ENCODE measurements at places on chromosomes 16 and 17.

- no peak for DNase-seq
Measured at GRCh38 chr17:72087876-72088275, 32.9 kb upstream of the SOX9 start.

GRCh38 chr16:89738538-89739317 lies 17.4 kb downstream of the ZNF276 start:
- no peak for DNase-seq

DNA sequence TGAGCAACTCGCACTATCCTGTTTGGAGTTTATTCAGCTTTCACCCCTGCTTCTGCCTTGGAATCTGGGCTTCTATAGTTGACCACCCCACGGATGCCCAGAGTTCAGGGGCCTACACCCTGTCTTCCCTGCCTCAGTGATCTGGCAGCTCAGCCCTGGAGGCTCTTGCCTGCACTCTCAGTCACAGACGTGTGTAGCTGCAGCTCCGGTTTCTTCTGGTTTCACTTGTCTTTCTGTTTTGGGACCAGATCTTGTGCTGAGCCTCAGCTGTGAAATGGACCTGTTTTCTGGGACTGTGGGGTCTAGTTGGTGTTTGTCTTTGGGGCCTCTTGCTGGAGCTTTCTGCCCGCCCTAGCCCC lies 5.8 kb downstream of the GPT2 start:
- DNase-seq: no peak

GRCh38 chr17:36600936-36601302 lies 464 bp upstream of the MRM1 start:
- no peak for DNase-seq

- DNase-seq: no peak
Measured at GRCh38 chr17:30579610-30580315, 102.6 kb downstream of the GOSR1 start.

DNA sequence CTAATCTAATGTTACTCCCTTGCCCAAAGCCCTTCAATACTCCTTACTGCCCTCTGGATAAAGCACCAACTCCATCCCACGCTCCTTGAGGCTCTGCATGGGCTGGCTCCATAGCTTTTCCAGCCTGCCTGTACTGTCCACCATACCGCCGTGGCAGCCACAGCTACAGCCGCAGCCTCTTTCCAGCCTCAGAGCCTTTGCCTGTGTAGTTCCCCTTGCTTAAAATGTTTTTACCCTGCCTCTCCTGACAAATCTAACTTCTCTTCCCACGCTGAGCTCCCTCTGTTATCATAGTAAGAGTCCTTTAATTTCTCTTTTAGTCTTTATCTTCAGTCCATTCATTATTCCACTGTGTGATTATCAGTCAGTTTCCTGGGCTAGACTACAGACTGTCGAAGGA lies 22.0 kb downstream of the TEX14 start:
- no peak for DNase-seq

DNA sequence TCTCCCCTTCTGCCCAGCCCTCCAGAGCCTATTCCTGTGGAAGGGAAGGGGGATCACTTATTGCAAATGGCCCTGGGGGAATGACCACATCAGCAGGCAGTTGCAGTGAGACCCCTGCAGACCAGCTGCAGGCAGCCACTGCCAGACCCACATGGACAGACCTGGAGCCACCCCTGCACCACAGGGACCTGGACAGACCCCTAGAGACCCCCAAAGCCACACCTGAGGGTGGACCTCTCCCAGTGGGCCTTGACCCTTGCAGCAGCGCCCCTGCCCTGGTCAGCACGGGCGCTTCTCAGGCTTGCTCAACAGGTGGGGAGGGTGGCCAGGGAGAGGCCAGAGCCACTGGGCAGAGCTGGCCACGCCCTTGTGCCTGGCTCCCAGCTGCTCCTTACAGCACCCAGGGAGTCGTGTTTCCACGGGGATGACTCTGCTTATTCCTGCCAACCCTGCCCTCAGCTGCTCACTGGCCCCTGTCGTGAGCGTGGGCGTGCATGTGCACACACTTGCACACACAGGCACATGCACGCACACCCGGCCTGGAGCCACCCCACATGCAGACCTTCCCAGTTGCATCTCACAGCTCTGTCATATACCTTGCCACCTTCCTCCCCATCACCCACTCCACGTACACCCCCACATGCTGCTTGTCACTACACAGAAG lies 1.3 kb upstream of the SCN4A start:
- no peak for DNase-seq

GRCh38 chr17:33057564-33057963 lies 65.9 kb downstream of the SPACA3 start:
- DNase-seq: no peak

DNA sequence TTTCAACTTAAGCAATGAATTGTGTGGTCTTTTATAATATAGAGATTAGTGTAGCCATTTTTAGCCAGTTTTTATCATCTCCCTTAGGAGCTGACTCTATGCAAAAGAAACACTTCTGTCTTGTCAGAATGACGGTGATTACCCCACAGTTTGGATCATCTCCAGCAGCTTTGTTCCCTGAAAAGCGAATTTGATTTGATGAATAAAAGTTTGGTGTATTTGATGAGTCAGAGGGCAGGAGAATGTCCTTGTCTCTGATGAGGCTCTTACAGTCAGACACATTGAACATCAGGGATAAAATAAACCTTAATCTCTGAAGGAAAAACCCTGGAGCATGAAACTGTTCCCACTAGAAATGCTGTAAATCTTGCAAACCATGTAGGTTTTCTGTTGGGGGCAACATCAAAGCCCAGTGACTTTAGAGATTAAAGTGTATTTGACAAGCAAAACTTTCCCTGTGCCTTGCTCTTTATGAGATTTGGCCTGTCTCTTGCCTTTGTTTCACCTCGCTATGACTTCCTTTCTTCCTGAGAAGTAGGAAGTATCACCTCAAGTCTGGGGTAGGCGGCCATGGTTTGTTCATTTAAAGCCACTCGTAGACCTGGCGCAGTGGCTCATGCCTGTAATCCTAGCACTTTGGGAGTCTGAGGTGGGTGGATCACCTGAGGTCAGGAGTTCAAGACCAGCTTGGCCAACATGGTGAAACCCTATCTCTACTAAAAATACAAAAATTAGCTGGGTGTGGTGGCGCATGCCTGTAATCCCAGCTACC lies 209.3 kb downstream of the FTO start:
- DNase-seq: peak; percentile 20

GRCh38 chr16:54282202-54282927 lies 4.2 kb downstream of the IRX3 start:
- peak; percentile 37 for DNase-seq

- DNase-seq: no peak
Measured at GRCh38 chr17:77827039-77827438, 131.5 kb upstream of the TNRC6C start.

GRCh38 chr17:73284906-73285602 lies 23.4 kb upstream of the CPSF4L start:
- DNase-seq: no peak

GRCh38 chr17:76714822-76715495 lies 4.2 kb upstream of the MXRA7 start:
- DNase-seq: peak; percentile 73

- no peak for DNase-seq
Measured at GRCh38 chr17:59492091-59492451, 73.3 kb upstream of the DHX40 start.

DNA sequence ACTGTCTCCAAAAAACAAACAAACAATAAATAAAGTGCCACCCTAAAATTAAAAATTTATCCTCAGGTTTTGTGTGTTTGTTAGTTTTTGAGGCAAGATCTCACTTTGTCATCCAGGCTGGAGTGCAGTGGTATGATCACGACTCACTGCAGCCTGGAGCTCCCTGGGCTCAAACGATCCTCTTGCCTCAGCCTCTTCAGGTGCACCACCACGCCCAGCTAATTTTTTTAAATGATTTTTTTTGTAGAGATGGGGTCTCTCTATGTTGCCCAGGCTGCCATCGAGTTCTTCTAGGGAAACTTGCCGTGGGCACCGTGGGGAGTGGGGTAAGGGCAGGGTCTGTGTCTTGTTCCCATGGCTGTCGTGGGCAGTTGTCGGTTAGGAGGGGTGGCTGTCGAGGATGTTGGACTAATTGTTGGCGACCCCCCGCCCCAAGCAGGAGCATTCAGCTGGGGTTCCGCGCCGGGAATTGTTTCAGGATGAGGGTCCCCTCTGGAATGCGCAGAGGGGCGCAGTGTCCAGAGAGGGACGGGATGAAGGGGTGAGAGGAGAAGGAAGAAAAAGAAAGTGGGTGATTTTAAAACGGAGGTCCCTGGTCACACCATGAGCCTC lies 1.1 kb upstream of the RNF213 start:
- DNase-seq: no peak

- DNase-seq: peak; percentile 33
Measured at GRCh38 chr17:34519282-34519681, 60.1 kb upstream of the TMEM132E start.
